Stimulated activated CD4-positive, alpha-beta T cell treated with anti-CD3 and anti-CD28 coated beads, Interleukin-1b, Interleukin-23, amount 100 ng/mL, for 48 hours (primary cell): ENCODE measurements at places on chromosomes 6 and 20.

DNA sequence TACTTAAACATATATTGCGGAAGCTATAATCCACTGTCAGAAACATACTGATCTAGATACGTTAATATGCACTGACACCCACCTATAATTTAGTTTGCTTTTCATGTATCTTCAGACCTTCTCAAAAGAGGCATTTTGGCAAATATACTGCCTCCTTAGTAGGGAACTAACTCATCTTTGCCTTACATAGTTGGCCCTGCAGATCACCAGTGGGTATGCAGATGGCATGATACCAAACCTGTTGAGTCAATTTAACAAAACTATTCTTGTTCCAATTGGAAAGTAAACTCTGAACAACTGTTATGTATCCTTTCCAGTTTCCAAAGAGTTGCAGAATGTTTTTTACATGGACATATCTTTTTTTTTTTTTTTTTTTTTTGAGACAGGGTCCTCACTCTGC, 35.6 kb upstream of the TBC1D20 start:
- no peak for DNase-seq

GRCh38 chr6:129312880-129313279, 397.1 kb downstream of the ARHGAP18 start:
- DNase-seq, result no peak

GRCh38 chr6:39430871-39431523, 108.5 kb upstream of the KCNK16 start:
- DNase-seq, result no peak

GRCh38 chr20:33291830-33292355, 8.9 kb downstream of the BPIFB1 start:
- peak; percentile 62 for DNase-seq

- no peak for DNase-seq
Measured at GRCh38 chr6:12436224-12436623, 146.1 kb downstream of the EDN1 start.

GRCh38 chr6:158808941-158809678, 10.1 kb downstream of the EZR start:
- no peak for DNase-seq

GRCh38 chr6:78875505-78875904, 8.2 kb downstream of the IRAK1BP1 start:
- no peak for DNase-seq

DNA sequence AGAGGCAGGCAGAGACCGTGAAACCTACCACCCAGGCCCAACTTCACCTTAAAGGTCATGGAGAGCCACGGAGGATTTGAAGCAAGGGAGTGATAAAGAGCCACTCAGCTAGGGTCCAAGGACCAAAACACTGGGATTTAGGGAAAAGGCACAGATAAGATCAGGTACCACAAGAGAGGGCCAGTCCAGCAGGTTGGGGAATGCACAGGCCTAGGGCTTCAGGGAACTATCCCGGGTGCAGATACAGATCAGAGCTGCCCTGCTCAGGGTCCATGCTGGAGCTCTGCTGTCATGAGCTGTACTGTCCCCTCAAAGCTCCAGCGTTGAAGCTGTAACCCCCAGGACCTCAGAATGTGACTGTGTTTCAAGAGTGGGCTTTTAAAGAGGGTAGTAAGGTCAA, 16.9 kb downstream of the SLC22A23 start:
- no peak for DNase-seq

GRCh38 chr20:6519556-6519955, 247.9 kb upstream of the BMP2 start:
- no peak for DNase-seq

DNA sequence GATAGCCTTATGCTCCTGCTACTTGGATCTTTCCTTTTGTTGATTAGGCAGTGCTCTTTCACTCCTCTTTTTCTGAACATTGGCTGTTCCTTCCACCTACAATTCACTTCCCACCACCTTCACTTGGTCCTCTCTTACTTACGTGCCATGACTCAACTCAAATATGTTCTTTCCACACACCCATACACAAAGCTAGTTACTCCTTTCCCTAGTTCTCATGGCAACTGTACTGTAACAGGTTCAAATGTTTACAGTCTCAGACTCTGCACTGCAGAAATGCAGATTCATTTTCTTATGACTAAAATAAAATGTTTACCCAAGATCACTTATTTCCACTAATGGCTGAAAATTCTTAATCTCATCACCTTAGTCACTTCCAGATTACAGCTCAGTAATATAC, 174.0 kb upstream of the TSHZ2 start:
- DNase-seq, result no peak

- DNase-seq, result peak; percentile 50
Measured at GRCh38 chr6:108592371-108593337, 31.9 kb downstream of the FOXO3 start.

- no peak for DNase-seq
Measured at GRCh38 chr6:40779409-40779808, 192.2 kb upstream of the LRFN2 start.

GRCh38 chr20:35568645-35569044, 26.8 kb downstream of the ERGIC3 start:
- no peak for DNase-seq

DNA sequence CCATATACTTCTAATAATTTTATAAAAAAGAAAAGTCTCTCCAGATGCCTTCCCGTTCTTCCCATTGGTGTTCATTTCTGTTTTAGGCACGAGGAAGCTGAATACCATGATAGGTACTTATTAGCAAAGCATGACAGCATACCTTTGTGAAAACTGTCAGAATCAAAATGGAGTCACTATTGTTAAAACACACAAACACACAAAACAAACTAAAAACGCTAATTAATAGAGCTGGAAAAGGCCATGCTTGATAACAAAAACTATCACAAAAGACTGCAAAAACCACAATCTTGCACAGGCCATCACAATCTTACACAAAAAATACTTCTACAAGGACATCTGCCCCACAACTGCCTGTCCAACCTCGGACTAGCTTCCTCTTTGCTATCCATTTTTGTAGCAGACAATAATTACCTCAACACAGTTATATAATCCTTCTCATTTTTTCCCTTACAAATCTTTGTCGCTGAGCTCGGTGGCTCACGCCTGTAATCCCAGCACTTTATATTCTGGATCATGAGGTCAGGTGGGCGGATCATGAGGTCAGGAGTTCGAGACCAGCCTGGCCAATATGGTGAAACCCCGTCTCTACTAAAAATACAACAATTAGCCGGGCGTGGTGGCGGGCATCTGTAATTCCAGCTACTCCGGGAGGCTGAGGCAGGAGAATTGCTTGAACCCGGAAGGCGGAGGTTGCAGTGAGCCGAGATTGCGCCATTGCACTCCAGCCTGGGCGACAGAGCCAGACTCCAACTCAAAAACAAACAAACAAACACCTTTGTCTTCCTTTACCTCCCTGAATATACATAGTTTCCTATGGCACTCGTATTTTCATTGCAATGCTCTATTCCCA, 3.2 kb upstream of the ABT1 start:
- no peak for DNase-seq

GRCh38 chr6:130500693-130501092, 134.9 kb downstream of the TMEM200A start:
- DNase-seq, result no peak

- DNase-seq, result no peak
Measured at GRCh38 chr6:41546866-41547798, 951 bp downstream of the FOXP4 start.

DNA sequence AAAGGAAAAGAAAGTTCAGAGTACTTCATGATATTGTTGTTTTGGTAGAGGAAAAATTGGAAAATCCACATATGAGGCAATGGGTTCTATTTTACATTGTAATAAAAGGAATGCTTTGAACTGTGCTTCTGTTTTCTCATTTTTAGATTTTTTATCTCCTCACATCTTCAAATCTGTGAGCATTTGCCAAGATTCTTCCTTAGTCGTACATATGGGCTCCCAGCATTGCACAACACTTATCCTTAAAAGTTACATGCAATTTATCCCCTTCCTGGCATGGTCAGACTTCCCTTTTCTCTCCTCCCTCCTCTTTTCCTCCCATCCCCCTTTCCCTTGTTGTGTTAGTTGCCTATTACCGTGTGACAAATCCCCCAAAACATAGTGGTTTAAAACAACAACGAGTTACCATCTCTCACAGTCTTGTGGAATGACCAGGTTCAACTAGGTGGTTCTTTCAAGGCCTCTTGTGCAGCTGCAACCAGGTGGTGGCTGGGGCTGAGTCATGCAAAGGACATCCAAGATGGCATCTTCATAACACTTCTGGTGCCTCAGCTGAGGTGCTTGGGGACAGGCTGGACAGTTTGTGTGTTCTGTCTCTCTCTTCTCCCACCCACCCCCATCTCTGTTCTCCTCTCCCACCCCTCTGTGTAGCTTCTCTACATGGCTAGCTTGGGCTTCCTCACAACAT, 68.7 kb downstream of the TXNDC5 start:
- DNase-seq, result no peak

DNA sequence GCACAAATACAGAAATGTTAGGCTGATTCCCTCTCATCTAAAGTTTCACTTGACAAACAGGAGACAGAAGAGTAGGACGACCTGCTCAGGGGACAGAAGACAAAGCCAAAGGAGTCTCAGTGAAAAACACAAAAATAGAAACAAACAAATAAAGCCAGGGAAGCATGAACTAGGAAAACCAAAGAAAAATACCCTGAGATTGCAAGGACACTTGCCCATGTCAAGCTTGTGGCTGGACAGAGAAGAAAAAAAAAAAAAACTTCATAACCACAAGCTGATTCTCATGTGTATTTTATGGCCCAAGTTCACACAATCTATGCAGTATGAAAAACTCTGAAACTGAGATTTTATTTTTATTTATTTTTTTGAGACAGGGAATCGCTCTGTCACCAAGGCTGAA, 85.6 kb upstream of the BEND6 start:
- DNase-seq, result no peak

GRCh38 chr6:1082285-1082935, 229.5 kb upstream of the FOXQ1 start:
- no peak for DNase-seq

- DNase-seq, result no peak
Measured at GRCh38 chr20:58429303-58429702, 40.3 kb downstream of the VAPB start.

DNA sequence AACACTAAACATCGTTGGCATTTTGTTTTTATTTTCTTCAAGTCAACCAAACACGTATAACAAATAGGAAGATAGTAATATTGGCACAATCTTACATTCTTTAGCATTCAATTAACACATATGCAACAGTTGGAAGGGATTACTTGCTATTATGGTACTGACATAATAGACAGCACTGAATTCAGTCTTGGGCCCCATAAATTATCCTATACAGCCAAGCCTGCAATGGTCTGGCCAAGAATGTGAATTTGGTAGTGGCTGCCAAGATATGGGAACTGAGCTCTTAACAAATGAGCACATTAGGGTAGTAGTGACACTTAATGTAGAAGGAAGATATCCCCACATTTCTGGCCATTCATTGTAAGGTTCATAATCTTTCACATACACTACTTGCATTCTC, 44.8 kb upstream of the ARHGAP18 start:
- DNase-seq, result no peak

- DNase-seq, result no peak
Measured at GRCh38 chr20:1863296-1863695, 31.9 kb upstream of the SIRPA start.
